Caudate nucleus (tissue), 63 donors: ENCODE measurements at places on chromosomes 3 and 15.

DNA sequence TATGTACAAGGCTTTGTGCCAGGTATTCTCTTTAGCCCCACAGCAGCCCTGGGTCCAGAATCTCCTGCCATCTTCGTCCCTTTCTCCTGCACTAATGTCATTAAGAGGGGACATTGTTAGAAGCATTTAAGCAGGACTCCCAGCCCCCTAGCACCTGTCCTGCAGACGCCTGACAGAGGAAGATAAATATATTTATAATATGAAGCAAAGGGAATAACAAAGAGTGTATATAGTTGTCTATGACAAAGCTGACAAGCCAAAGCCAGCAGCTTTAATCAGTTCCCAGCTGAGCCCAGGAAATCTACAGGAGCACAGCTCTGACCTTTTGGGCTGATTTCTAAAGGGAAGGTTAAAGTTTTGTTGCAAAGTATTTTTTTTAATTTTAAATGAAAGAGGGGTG, 96.0 kb downstream of the MEGF11 start:
- DNase-seq: no peak

- DNase-seq: no peak
Measured at GRCh38 chr3:64120876-64121275, 97.6 kb upstream of the PSMD6 start.

GRCh38 chr3:97841304-97841703, 19.5 kb downstream of the CRYBG3 start:
- no peak for DNase-seq

GRCh38 chr3:156630081-156630772, 44.2 kb upstream of the TIPARP start:
- no peak for DNase-seq

GRCh38 chr3:99693636-99694035, 55.2 kb downstream of the COL8A1 start:
- no peak for DNase-seq

DNA sequence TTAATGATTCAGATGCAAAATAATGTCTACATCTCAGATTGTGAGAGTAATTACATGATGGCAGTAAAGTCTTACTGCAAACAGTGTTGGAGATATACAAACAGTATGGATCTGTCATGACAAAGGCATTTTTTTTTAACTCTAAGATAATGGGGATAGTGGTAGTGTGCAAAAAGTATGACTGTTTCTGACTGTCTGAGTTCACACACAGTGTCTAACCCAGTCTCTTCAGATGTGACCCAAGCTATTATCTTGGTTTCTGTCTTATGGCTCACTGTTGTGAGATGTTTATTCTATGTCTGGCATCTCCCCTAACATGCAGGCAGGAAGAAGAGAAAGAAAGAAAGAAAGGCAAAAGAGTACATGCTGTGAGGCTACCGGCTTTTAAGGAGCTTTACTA, 17.0 kb downstream of the RPL39L start:
- DNase-seq: no peak

DNA sequence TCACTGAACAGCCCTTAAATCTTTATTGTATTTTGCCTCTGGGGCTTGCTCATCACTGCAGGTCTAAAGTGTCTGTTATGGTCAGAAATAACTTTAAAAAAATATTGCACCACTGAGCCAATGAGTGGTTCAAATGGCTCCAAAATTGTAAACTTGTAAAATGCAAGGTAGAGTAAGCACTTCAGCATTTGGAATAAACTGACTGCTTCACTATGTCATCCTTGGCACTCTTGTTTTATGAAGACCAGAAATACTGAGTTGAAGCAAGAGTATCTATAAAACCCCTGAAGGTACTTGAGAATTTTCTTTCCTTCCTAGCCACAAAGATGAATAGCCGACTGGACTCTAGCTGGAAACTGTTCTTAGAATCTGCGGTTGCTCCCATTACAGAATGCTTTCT, 390.3 kb upstream of the DPH6 start:
- no peak for DNase-seq

GRCh38 chr3:128884992-128885391, 5.6 kb downstream of the ACAD9 start:
- DNase-seq: no peak

- DNase-seq: no peak
Measured at GRCh38 chr3:188978421-188979171, 193.2 kb upstream of the TPRG1 start.

DNA sequence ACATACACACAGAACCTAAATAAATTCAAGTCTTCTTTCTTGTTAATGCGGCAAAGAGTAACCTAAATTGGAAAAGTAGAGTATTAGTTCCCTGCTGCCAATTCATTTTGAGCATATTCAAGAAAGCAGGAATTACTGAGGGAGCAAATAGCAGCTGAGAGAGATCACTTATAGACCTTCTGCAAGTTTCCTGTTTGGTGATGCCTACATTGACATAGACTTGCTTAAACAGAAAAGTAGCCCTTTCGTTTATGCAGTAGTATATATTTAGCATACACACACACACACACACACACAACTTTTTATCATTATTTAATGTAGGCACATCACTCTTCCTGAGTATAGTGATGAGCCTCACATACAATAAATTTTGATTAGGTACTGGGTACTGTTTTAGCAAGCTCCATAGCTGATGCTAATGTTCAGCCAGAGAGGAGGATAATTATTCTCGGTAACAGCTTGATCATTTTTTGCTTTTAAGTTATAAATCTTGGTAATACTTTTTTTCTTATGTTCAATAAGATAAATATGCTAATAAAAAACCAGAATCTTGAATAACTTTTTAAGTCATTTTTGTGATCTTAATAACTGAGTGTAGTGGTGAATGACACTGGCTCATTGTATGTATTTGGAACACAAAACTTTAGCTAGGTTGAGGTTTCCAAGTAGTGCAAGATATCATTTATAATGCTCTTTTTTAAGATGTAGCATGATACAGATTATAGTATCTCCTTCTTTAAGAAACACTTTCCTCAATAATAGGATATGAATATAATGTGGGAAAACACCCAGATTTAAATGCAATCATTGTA, 174.7 kb downstream of the MBNL1 start:
- DNase-seq: no peak

GRCh38 chr3:59566481-59566975, 516.7 kb upstream of the CFAP20DC start:
- no peak for DNase-seq

GRCh38 chr3:27673701-27674100, 48.4 kb downstream of the EOMES start:
- no peak for DNase-seq

DNA sequence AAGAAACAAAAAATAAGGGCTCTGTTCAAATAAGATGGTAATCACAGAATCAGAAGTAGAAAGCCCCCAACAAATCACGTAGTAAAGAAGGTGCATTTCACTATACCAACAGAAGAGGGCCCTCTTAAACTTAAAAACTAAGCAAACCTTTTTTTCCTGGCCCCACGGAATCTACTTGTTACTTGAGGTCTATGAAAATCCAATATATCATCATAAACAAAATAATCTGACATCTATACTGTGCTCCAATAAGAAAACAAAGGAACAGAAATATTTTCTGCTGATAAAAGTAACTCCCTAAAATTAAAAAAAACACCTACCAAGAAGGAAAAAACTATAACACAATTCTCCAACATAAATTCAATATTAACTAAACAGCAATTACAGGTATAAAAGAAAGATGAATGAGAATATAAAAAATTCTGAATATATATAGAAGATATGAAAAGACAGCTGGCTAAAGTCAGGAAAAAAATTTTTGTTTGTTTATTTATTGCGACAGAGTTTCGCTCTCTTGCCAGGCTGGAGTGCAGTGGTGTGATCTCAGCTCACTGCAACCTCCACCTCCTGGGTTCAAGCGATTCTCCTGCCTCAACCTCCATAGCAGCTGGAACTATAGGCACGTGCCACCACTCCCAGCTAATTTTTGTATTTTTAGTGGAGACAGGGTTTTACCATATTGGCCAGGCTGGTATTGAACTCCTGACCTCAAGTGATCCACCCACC, 81.8 kb downstream of the CLASP2 start:
- no peak for DNase-seq

- no peak for DNase-seq
Measured at GRCh38 chr3:9276761-9277370, 27.4 kb upstream of the SRGAP3 start.

GRCh38 chr15:35596285-35596684, 50.3 kb upstream of the DPH6 start:
- no peak for DNase-seq
